Epithelial cell of proximal tubule (primary cell): ENCODE measurements at places on chromosomes 16 and 17. TPM values are rescaled to one million over a fixed set of nuclear protein-coding genes. Genes with fewer than 3 reads are reported as not detected.

Gene SLC5A11
- total RNA-seq, result not detected in 2 replicates

Gene LGALS9C
- not detected in 2 replicates for total RNA-seq

Gene TP53TG3
- not detected in 2 replicates for total RNA-seq

Gene KRTAP17-1
- not detected in 2 replicates for total RNA-seq

Gene OR3A2
- 1.6 TPM in 1 of 2 replicates, not detected in the other for total RNA-seq

Gene CLEC3A
- not detected in 2 replicates for total RNA-seq

Gene CES3
- 0.75 TPM in 1 of 2 replicates, not detected in the other for total RNA-seq

Gene NR1D1
- total RNA-seq, result 0.40 and 1.2 TPM in 2 replicates

Gene TNP2
- not detected in 2 replicates for total RNA-seq

Gene LDHD
- total RNA-seq, result 0.12 TPM in 1 of 2 replicates, not detected in the other

GRCh38 chr16:778447-778846 lies 9.7 kb downstream of the RPUSD1 start:
- no peak for DNase-seq

DNA sequence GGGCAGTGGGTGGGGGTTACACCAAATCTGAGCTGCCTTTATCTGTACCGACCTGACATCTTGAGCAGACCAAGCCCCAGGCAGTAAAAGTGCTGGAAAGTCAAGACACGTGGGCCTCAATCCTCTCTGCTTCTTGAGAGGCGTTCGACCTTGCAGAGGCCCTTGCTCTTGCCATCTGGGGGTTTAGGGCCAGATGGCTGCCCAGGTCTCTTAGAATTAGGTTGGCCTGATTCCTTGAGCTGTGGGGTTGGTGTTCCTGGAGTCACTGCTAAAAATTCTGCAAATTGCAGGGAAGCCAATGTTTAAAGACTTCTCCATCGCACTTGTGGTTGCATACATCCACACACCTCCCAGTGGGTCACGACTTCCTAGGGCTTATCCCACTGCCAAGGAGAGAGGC lies 238.2 kb upstream of the ASIC2 start:
- no peak for DNase-seq

GRCh38 chr17:29074488-29074887 lies 31.5 kb downstream of the PIPOX start:
- DNase-seq, result no peak

GRCh38 chr16:50209546-50210265 lies 56.6 kb downstream of the TENT4B start:
- no peak for DNase-seq

DNA sequence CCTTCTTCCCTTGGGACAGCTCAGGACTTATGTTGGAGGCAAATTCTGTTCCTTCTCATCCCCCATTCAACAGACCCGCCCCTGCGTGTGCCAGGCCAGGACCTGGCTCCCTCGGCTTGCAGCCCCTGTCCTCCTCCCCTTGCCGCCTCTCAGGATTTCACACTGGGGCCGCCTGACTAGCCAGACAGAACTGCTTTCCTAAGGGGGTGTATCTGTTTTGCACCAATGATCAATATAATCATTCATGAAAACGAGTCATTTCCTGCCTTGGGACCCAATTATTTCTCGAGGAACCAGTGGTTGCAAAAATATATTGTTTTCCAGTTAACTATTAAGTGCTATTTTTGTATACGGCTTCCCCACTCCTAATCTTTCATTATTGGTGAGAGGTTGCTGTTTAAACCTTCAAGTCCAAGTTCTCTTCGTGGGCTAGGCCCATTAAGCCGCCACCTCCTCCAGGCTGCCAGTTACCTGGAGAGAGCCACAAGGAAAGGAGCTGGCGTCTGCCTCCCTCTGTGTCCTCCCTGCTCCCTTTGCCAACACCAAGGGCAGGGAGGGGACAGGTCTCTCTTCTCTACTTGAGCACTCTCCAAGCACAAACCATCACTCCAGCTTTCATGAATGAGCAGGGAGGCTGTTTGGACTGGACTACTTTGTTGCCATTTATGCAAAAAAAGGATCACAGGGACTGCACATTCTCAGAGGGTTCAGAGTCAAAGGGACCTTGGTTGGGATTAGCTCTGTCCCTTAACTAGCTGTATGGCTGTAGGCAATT lies 8.9 kb downstream of the DCAKD start:
- no peak for DNase-seq

- no peak for DNase-seq
Observed at GRCh38 chr16:21159281-21159951, 942 bp downstream of the LDAF1 start.

- no peak for DNase-seq
Observed at GRCh38 chr17:57946798-57947358, 8.3 kb downstream of the CUEDC1 start.

DNA sequence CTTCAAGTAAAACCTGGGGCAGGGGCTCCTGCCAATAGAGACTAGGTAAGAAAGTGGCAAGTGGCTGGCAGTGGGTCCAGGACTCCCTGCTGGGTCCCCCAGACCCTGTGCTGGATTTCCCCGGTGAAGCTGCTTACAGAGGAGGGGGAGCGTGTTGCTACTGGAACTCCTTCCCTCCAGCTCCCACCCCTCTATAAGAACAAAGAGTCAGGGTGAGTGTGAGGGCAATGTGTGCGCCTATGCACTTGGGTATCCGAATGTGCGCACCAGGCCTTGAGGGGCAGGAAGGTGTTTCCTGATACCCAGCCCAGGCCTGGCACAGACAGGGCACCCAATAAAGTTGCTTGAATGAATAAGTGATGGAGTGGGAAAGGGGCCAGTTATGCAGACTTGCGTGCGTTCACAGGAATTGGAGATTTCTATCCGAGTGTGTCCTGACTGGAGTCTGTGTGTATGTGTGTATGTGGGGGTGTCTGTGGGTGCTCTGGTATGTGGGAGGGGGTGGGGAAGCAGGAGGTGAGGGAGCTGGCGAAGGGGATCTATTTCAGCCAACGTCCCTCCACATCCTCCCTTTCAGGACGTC lies 11.7 kb downstream of the NEUROD2 start:
- DNase-seq, result no peak

DNA sequence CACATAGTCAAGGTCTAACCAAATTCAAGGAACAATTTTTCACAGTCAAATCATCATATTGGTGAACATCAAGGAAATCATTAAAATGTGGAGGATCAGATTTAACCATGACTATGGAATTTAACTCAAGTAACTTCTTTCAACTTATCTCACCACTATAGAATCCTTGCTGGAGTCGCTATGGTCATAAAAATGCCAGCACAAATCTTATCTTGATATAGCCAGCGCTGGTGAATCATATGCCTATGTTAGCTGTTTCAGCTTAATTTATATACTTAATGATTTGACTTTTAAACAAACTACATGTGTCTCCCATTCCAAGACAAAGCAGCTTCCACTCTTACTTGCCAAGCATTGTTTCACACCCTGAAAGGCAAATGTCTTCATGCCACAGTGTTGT lies 416.4 kb downstream of the CDH11 start:
- DNase-seq, result no peak

DNA sequence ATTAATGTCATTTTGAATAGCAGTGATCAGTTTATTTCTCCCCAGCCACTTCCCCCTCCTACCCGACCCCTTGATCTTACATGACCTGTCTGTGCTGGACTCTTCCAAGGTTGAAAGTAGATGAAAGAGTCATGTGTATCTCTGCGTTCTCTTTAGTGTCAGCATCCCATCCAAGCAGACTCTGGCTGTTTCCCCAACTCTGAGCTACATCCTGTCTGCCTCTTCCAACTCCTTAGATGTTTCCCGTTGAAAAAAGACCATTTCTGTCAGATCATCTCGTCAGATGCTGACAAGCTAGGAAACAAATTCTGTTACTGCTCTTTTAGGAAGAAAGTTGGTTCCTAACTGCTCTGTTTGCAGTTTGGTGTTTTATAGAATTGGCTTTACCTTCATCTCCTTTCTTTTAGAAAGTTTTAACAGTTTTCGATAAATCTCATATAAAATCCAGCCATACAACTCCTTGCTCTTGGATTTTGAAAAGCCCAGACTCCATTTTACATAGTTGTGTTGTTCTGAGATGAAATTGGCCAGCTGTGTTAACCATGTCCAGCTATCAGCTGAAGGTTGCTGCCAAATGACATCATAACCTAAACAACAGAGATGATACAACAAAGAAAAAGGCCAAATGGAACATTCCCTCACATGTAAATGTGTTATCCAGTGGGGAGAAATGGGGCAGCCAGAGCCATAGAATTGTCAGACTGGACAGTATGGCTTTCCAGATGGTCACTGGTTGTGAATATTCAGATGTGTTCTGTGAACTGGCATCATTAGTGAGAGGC lies 43.5 kb downstream of the CYB561 start:
- DNase-seq, result no peak

GRCh38 chr17:64106918-64107317 lies 23.0 kb downstream of the ERN1 start:
- DNase-seq, result no peak

DNA sequence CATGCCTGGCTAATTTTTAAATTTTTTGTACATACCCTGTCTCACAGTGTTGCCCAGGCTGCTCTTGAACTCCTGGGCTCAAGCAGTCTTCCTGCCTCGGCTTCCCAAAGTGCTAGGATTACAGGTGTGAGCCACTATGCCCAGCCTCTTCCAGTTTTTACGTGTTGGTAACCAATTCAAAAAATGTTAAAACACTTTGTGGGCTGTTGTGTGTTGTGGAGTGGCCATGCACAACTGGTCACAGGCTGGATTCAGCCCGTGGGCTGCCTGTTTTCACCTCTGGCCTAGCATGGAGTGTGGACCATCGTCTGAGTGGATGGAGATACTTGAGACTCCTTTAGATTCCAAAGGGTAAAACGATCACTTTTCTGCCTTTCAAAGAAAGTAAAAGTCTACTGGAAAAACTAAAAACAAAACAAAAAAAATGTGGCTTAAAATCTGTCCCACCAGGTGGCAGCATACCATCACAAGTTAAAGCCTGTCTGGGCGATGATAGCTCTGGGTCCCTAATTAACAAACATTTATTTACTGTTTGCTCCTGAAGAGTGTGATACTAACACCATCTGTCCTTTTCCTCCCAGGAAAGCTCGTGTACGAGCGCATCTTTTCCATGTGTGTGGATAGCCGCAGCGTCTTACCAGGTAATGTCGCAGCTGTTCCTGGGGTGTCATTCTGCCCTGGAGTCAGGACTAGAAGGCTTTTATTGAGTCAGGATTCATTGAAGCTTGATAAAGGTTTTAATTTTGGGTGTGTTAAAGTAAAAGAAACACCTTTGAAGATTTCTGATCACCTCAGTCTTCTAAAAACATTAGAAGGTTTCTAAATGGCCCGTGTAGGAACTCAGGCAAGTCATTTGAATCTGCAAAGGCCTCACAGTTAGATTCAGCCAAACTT lies 45.8 kb downstream of the VPS35L start:
- no peak for DNase-seq

DNA sequence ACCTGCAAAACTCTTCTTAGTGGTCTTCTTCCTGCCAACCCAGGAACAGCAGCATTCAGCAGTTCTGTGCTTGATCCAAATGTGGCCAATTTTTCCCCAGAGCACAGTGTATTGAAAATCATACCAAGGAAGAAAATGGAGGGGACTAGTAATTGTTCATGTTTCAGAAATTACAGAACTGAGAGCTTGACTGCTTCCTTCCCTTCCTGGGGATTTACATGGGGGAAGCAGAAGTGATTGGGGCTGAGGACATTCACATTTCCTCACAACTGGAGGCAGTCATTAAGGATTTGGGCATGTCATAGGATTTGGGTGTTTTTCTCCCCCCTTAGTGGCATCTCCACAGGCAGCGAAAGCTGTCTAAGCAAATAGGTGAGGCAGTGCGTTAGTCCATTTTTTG lies 19.7 kb downstream of the CIITA start:
- no peak for DNase-seq

DNA sequence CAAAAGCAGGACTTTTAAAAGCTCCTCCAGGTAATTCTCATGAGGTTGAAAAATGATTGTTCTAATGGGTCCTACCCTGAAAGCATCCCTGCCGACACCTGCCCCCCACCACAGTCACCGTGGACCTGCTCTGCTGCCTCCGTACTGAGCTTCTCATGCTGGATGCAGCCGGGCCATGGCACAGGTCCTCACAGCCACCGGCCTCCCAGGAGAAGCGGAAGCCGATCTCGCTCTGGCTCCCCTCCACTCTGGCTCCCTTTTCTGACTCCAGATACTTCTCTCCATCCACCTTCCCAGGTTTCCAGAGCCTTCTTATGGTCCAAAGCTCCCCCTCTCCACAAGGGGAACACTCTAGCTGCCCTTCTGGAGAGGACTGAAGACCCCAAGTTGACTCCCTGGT lies 10.2 kb downstream of the RPRML start:
- DNase-seq, result no peak

DNA sequence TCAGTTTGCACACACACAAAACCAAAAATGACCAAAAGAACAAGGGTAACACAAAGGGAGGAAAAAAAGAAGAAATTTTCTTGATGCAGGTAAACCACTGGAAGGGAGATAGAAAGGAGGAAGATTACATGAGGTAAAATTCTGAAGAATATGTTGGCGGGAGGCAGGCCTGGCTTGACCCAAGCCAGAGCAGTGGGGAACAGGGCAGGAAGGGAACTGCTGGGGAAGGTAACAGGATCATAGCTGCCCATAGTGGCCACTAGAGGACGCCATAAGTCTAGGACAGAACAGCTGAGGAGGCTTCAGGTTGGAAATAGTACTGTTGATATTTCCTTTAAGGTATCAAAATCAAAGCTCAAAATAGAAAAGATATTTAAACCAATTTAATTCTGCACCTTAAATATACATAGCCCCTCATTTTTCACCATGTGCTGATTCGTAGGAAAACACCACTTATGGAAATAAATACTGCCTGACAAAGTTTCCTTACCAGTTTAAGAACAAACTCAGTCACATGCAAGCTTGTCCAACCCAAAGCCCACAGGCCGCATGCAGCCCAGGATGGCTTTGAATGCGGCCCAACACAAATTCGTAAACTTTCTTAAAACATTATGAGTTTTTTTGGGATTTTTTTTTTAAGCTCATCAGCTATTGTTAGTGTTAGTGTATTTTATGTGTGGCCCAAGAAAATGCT lies 15.5 kb downstream of the VPS35 start:
- no peak for DNase-seq

GRCh38 chr16:76797457-76797856 lies 393.5 kb upstream of the MON1B start:
- no peak for DNase-seq

- no peak for DNase-seq
Observed at GRCh38 chr17:73071066-73071999, 21.2 kb downstream of the SLC39A11 start.

- no peak for DNase-seq
Observed at GRCh38 chr17:13405807-13406206, 195.9 kb downstream of the HS3ST3A1 start.
